ENCODE measurements at places on chromosomes 5 and 9. TPM values are rescaled to one million over a fixed set of nuclear protein-coding genes. Genes with fewer than 3 reads are reported as not detected.

GRCh38 chr5:143613329-143613728, 198.6 kb upstream of the HMHB1 start:
- DNase-seq = no peak

- DNase-seq = no peak
Measured at GRCh38 chr9:79263628-79264027, 308.1 kb upstream of the TLE4 start.

DNA sequence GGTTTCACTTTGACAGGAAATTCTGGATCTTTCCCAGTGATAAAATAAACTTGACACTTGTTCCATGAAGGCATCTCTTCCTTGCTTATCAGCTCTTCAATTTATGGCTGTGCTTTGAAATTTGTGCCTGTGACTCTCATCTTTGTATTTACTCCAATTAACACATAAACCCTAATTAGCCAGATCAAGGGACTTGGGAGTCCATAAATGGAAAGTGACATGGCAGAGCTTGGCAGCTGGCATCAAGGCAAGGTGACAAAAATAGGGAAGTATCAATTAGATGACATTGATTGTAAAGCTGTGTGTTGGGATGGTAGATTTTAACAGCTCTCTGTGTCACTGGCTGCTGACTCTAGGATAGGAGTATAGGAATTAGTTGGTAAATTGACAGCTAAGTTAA, 133.9 kb downstream of the PBX3 start:
- DNase-seq = no peak

DNA sequence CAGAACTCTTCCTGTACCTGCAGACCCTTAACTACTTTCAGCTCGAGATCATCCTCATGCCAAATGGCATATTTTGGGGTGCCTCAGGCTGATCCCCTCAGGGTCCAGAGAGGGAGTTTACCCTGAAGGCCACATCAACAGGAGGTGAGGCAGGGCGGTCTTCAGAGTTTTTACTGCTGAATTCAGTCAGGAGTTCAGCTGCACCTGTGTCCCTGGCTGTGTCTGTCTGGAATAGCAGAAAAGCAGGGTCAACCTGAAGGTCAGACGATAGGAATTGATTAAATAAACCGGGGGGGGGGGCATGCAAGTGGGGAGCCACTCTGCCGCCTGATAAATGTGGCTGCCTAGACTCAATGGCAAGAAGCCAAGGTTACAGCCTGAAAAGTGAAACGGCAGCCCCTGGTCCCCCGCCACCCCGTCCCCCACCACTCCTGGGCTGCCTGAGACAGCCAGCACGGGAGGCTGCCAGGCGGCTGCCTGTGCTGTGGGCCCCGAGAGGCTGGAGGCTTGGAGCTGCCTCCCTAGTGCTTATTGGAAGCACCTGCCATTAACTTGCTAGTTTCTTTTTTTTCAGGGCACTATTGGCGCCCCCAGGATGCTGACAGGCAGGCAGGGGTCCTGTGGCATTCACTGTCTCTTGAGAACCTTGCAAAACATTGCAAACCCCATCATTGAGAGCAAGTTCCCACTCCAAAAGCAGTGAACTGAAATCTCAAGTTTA, 182.7 kb upstream of the PPP1R26 start:
- no peak for DNase-seq

DNA sequence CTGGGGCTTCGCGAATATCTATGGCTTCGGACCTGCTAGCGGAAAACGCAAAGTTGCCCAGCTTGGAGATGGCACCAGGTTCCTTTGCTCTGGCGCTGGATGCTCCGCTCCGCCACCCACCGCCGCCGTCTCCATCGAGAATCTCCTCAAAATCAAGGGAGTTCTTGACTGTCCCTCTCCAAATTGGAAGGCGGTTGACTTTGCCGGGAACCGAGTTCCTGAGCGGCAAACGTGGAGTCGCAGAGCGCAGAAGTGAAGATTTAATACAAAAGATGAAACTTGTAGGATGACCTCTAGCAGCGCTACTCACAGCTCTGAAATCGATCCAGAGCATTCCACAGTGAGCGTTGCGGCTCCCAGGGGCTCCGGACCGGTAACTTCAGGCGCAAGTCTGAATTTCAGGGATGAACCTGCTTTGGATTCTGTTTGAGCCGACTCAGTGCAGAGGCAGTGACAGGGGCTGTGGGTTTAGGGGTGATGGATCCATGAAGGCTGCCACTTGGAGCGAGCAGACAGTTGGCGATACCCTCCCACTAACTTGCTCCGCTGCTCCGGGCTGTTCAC, 1641.5 kb upstream of the C9orf72 start:
- no peak for DNase-seq

Gene MYMK
- not detected for total RNA-seq
